ENCODE measurements at places on chromosomes 5 and 9.

DNA sequence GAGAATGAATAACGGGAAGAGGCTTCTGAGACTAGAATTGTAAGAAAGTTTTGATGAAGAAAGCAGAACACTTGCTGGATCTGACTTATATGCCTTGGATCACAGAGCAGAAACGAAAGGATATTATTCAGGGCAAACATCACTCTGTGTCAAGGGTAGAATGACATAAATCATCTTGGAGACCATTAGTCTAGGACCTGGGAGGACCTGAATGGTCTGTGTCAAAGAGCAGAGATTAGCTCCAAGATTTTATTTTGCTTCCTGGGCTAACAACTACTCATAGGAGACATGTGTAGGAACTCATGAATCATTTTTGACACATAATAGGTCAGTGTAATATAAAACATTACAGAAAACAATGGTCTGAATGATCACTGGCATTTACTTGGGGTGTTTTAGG, 417.9 kb downstream of the SLCO4C1 start:
- DNase-seq = no peak

GRCh38 chr5:177368869-177369644, 11.3 kb downstream of the RGS14 start:
- DNase-seq = no peak

- DNase-seq = no peak
These were observed 64.8 kb downstream of the ZCCHC7 start for GRCh38 chr9:37184905-37185867.

DNA sequence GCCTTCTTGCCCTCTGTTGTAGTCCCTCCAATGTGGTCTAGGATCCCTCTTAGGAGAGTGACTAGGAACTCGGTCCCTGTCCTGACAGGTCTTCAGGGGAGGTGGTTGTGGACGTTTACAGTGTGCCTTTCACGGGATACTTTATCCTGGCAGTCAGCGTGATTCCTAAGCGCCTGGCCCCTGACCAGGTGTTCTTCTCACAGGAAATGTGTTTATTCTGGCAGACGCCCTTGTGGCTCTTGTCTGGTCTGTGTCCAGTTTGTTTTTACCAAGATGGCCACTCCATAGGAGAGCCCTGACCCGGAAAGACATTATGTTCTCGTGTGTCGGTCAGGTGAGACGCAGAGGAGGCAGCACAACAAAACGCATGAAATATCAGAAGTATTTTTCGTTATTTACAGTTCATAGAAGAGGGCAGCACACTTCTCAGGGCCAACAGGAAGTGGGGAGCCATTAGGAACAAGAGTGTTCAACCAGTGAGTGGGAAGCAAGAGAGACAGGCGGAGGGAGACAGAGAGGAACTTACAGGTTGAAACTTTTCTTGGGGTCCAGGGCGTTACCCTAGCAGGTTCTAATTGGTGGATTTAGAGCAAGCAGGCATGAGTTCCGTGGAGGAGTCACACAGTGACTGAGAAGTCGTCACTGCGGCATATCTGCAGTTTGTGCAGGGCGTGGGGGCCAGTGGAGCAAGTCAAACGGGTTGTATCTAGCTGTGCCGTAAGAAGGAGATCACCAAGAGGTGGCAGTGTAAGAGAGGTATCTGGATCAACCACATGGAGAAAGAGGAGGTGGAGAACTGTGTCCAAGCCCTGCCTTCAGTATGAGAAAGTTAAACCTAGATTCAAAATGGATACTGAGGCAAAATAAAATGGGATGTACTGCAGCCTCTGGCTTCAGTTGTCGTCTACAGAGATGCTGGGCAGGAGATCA, 412.9 kb downstream of the ZSWIM6 start:
- DNase-seq = peak; percentile 76

DNA sequence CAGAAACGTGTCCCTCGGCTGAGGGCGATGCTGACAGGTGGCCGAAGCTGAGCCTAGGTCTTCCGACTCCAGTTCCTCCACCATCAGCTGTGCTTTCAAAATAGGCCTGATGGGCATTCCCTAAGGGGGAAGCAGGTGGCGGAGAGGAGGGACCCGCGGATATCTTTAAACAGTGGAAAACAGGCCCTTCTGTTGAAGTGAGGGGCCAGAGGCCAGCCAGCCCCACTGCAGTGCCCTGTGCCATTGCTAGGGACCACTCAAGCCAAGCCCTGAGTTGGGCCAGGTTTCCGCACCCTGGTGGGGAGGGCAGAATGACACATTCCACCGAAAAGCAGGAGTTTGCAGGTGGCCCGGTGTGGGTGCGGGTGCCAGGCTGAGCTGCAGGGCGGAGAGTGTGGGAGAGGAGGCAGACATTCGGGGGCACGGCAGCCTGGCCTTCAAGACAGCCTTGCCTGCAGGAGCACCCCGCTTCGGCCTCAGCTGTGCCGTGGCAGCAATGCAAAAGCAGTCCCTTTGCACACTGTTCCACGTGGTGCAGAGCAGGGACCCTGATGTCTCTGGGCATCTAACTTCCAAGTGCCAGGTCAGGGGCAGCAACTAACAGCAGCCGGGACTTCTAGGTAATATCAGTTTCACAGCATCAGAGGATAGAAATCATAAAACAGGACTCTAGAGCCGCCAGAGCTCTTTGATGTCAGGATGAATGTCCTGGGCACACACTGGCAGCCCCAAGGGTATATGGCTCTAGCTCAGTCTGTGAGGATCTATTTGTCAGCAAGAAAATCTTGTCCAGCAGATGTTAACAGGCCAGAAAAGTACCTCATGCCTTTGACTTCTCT, 17.2 kb downstream of the HNRNPH1 start:
- no peak for DNase-seq

DNA sequence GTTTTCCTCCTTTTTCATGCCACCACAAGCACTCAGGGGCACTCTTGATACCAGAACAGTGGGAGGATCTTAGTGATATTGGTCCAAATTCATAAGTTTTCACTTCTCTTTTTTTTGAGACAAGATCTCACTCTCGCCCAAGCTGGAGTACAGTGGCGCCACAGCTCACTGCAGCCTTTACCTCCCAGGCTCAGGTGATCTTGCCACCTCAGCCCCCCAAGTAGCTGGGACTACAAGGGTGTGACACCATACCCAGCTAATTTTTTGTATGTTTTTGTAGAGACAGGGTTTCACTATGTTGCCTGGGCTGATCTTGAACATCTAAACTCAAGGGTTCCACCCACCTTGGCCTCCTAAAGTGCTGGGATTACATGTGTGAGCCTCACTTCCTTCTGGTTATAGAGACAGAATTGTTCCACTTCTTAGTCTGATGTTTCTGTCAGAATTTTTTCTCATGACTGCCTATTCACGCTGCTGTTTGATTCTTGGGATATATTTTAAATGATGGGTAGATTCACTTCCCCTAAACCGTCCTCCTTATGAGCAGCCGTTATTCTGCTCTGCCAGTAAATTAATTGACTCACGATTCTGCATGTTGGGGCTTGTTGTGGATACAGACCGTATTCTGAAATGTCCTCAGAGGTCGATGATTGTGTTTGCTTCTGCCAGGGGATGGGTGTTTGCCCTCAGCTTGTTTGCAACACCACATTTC, 30.8 kb downstream of the MTAP start:
- DNase-seq = no peak

- no peak for DNase-seq
These were observed 148.4 kb downstream of the MAN2A1 start for GRCh38 chr5:109838157-109838556.

GRCh38 chr5:2708132-2708531, 43.3 kb downstream of the IRX2 start:
- DNase-seq = no peak

DNA sequence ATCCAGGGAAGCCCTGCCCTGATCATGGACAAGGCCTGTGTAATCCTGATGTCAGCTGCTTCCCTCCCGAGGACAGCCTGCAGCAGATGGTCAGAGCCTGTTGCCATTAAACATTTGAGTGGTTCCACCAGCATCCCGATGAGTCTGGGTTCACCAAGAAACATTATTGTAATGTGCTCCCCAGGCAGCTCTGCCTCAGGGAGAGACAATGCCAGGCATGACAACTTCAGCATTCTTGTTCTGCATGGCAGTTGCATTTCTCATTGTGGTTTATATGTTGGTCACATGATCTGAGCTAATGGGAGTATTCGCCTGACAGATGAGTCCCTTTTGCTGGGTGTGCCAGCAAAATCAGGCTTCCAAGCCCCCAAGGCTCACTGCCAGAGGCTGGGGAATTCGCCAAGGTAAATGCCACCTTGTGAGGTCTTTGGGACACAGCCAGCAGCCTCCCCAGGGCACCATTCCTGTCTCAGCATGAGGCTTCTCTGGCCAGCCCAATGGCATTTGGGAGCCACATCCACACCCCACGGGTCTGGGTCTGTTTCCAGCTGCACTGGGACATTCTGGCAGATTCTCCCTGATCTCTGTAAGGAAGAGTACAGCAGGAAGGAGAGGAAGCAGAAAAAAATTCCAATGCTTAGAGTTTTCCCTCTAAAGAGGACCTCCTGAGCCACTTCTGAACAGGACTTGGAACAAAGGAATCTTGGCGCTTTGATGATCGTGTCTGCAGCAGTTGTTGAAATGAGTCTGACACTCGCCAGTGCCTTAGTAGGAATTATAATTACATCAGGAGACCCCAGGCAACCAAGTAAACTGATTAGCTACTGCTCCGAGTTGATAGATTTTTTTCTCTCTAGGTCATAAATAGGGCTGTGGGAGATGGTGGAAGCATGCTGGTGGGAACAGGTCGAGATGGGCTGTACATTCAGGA, 18.7 kb downstream of the KCNIP1 start:
- peak; percentile 44 for DNase-seq

DNA sequence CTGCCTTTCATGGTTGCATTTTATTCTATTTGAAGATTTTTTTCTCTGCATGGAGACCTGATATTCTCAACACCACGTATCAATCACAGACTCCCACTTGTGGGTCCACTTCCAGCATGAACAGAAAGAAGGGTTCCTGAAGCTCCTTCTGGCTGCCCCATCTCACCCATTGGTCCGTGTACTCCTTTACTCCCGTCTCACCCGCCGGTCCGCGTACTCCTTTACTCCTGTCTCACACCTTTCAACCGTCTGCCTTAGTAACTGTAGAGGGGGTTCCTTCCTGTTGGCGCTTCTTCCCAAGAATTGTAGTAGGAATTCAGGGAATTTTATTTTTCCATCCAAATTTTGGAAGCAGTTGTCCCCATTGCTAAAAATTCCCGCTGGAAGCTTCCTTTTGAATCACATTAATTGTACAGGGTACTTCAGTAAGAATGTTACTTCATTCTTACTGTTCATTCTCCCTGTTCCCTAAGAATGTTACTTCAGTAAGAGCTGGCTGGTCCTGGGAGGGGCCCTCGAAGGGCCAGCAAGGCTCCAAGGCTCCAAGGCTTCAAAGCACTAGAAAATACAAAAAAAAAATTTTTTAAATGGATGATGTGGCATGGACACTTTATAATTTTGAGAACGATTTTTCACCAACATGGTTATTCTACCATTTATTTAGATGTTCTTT, 3.9 kb upstream of the LPCAT1 start:
- DNase-seq = no peak

DNA sequence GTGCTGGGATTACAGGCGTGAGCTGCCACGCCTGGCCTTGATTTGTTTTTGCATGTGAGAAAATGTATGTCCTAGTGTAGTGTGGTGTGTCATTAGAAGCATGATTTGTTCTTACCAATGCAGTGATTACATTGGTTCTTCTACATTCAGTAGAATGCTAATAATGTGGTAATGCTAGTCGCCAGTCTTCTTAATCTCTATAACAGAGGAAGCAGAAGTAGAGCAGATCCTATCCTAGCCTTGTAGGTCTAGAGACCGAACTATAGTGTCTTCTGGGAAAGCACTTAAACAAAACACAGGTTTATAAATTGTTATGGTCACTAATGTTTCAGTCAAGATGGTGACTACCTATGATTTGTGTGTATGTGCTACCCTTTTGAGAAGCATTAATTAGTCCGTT, 197.5 kb upstream of the DMRT1 start:
- no peak for DNase-seq

DNA sequence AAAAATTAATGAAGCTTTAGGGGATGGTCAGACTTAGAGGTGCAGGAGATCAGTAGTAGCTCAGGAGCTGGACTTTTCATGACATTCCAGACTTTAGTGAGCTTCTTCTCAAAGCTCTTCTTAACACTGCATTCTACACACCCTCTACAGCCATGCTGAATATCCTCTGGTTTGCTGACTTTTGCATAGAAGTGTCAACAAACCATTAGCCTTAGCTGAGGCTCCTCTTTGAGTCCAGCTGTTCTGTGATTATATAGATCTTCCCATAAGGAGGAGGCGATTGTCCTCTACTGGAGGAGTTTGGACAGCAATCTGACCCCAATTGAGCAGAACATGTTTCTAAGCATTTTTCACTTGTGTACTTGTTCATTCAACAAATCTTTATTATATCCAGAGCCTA, 75.0 kb upstream of the RUSC2 start:
- DNase-seq = no peak

DNA sequence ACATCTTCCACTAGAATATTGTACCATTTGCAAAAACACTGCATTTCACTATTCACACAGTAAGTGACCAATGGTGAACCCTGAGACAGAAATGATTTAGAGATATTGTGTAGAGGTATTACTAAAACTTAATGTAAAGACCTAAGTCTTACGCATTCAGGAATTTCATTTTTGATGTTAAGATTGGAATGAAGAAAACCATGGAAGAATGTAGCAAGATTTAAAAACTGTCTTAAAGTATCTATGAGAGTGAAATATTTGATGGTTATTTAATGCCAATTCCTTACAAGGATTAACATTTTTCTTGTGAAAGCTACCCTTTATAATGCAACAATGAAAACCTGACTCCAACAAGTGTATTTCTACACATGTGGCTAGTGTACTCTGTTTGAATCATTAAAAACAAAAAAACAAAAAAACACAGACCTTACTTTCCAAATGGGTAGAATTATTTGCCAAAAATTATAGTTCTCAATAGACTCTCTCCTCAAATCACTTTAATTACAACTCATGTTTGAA, 172.0 kb downstream of the NNT start:
- no peak for DNase-seq

GRCh38 chr9:92173318-92173717, 58.1 kb upstream of the SPTLC1 start:
- DNase-seq = no peak

DNA sequence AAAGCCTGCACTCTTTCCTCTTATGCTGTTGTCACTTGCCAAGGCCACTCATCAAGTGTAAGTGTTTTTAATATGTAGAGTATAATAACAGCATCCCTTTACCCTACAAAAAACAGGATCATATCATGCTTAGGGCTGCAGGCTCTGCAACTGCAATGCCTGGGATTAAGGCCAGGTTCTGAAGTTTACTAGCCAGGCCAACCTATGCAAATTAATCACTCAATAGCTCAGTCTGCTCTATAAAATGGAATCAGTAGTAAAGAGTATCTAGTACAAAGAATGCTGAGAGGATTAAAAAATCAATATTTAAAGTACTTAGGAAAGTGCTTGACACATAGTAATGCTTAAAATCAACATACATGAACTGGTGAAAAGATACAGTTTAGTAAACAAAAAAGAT, 253.3 kb downstream of the EDIL3 start:
- no peak for DNase-seq

DNA sequence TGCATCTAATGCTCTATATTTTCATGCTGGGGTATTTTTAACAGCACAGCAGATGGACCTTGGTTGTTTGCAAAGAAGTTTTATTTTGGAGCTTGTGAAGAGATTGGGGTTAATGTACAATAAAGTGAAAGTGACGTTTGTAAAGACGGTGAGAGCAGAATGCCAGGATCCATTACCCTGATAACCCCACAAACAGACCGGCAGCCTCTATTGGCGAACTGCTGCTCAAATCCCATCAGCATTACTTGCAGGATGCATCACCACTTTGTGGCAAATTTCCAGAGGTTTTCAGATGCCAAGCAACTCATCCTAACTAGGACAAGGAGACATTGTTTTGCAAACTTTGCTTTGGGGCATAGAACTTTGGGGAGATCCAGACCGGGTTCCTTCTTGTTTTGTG, 383.3 kb upstream of the ZNF462 start:
- DNase-seq = no peak
